ENCODE measurements at places on chromosomes 7 and 10.

DNA sequence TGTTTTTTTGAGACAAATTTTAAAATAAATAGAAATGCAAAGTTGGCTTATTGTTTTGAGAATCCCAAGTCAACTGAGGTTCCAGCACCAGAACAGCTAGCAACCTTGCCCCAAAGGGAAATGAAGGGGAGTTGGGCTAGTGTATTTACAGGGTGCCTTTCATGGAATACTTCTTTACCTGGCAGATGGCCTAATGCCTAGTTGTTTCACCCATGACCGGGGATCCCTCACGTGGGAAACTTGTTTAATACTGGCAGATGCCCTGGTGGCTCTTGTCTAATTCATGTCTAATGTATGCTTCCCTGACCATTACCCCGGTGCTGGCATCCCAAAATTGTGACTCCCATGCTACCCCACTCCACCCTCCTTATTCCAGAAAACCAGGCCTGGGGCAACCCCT lies 861.1 kb upstream of the ZWINT start:
- DNase-seq, result no peak

GRCh38 chr7:34430456-34430855 lies 227.6 kb upstream of the NPSR1 start:
- DNase-seq, result no peak

DNA sequence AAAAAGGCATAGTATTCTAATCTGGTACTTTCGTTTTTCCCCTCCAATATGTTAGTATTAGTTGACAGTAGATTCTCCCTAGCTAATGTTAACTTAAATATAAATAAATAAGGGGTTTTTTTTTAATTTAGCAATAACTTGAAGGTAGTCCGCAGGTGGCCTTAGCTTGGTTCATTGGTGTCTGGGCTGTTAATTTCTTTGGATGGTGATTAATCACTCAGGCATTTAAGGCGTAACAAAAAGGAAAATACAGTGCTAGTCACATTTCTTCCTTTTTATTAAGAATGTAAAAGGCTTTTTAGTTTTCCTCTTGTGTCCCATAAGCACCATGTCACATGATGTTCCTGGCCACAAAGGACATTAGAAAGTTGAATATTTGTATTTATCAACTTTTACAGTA lies 161.0 kb upstream of the POT1 start:
- no peak for DNase-seq

GRCh38 chr7:139855498-139856270 lies 26.6 kb downstream of the TBXAS1 start:
- no peak for DNase-seq

DNA sequence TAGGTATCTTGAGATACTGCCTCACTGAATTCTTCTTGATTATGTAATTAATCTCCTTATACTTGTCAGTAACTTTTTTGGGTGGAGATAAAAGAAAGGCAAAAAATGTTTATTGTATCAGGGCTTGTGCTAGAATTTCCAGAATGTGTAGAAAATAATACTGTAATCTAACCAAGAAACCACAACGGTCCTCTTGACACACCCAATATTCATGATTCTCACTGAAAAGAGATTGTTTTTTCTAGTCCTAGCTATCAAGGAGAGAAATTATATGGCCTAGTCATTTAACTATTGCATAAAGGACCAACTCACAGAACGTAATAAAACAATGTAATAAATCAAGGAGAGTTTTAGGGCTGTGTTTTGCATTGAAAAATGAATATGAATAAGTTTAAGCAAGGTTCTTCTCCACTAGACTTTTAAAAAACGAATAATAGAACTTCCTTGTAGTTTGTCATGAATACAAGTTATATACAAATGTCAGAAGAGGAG lies 80.0 kb upstream of the STEAP4 start:
- DNase-seq, result no peak

DNA sequence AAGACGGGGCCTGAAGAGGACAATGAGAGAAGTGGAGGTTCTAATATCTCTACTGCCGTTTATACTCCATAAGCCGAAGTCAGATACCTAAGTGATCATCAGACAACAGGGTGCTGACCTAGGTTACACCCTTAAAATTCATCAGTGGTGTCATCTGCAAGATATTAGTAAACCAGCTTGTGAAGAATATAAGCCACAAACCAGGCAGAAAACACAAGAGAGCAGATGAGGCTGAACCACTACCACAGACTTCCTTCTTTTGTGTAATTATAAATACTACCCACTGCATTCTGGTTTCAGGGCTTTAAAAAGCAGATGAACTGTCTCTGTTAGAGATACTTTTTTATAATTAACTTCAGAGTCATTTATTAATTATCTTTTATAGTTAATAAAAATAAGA lies 69.0 kb upstream of the LRRC17 start:
- DNase-seq, result no peak

DNA sequence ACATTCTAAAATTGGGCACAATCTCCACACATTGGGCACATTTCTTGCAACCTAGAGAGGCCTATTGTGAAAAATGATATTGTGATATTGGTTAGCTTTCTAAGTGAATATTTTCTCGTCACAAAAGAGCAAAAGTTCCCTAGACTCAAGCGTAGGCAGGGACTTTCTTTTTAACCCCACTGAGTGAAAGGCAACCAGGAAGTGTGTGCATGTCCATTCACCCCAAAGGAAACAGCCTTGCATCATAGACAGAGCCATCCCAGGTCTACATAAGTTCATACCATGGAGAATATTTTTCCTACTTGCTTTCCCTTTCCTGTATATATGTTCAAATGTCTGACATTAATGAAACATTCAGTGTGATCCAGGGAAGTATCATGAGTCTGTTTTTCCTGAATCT lies 84.2 kb upstream of the AGBL3 start:
- DNase-seq, result no peak

DNA sequence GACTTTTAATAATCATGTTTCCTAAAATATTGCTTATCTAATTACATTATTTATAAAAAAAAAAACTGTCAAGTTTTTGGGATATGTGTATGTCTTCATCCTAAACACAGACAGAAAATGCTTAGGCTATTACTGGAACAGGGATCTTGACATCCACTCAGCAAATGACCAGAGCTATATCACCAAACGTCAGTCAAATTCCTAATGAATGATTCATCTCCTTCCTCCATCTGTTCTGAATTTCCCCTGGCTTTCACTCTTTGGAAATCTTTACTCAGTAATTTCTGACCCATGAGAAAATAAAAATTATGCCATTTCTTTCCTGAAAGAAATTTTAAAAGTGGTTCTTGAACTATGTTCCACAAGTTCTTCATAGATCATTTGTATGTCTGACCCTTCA lies 552.4 kb upstream of the KCND2 start:
- no peak for DNase-seq

- peak; percentile 78 for DNase-seq
These were observed 213.9 kb downstream of the MAD1L1 start for GRCh38 chr7:2018569-2019460.

DNA sequence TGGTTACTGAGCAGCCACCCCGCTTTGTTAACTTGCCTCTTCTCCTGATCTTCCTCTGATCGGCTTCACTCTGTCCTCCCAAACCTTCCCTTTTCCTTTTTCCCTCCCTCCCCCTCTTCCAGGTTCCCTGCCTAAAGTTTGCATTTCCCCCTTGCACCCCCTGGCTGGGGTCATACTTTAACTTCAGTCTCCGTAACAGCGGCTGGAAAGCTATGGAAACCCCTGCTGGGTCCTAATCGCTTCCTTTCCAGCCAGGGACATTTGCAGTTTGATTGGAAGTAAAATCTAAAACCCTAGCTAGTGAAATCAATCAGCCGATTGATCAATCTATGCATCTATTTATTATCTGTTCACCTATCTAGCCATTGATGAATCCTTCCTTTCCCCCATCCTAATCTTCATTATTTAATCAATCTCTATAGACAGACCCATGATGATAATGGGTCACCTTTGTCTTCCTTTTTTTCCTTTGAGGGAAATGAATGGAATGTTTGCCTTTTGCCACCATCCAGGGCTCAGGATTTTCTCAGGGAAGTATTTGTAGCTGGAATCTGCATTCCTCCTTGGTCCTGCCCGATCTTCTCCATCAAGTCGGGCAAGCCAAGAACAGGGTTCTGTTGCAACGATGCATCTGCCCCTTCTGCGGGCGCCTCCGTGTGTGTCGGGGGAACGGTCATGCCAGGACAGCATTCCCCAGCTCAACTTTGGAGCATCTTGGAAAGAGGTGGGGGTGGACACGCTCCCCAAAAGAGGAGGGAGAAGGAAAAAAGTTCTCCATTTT lies 8.8 kb downstream of the GATA3 start:
- no peak for DNase-seq

DNA sequence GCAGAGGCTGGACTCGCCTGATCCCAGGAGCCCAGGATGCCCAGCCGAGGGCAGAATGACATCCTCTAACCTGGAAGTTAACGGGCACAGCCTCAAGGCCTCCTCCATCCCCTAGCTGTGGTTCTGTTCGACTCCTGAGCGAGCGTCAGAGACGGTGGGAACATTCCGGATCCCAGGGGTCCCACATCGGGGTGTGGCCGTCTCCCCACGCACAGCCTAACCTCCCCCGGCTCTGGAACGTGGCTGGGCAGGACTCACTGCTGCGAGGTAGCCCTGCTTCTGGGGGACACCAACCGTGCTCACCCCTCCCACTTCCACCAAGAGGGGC lies 8.4 kb downstream of the FOXL3 start:
- peak; percentile 84 for DNase-seq

DNA sequence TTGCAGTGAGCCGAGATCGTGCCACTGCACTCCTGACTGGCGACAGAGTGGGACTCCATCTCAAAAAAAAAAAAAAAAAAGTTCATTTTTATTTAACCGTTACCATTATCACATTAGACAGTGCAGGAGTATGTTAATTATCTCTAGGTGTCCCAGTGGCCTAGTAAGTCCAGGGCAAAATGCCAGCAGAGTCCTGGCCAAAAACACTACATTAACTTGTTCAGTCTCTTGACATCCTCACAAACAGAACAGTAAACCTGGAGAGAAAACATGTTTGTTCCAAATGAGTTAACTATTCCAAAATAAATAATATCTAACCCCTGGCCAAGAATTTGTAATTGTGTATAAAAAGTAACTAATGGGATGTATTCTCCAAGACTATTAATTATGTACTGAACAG lies 43.2 kb downstream of the PTPRZ1 start:
- DNase-seq, result no peak

DNA sequence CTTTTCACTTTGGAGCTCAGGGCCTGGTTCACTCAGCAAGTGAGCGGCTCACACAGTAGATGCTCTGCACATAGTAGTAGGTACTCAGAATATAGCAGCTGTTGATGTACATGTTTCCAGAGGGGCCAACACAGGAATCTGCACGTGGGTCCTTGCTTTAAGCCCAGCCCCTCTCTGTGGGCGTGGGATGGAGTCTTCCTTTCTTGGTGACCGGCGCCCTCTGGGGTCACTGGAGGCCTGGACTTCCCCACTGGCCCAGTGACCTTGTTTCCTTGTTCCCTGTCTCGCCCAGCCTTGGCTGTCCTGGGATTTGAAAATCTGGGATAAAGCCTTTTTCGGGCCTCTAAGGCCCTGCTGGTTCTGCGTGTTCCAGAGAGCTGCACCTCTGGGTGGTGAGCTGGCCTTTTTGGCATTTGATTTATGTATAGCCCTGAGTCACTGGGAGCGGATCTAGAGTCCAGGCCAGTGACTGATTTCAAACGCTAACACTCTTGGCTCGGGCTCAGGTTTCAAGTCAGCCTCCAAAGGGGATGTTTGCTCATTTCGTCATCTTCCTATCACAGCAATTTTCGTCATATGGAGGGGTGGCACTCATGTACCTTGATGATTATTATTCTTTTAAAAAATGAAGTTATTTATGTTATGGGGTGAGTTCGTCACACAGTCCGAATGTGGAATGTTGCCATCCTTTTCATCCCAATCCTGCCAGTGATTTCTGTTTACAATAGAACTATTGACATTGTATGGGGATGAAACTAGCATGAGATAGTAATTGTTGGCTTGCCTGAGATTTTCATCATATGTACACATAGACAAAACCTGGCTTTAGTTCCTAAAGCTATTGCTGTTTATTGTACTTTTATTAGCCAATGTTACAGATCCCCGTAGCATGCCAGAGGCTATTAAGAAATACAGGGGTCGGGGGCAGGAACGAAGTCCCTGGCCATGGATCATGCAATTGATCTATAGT lies 65.5 kb downstream of the CUX1 start:
- DNase-seq, result no peak

- no peak for DNase-seq
These were observed 23.4 kb downstream of the SMURF1 start for GRCh38 chr7:99120501-99120900.

DNA sequence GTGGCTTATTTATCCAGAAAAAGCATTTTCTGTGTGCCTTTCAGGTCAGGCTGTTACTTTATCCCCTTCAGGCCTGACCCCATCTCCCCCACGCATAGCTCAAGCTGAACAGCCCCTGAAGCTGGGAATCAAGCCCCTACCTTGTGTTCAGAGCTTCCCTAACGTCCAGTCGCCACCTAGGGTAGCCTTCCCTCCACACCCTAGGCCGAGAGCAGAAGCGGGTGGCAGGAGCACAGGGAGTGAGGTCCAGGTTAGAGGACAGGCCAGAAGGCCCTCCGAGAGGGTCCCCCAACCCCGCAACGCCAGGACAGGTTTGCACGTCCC lies 479 bp upstream of the SEMA4G start:
- DNase-seq, result no peak

GRCh38 chr7:4144172-4144701 lies 537.9 kb upstream of the FOXK1 start:
- DNase-seq, result peak; percentile 73

DNA sequence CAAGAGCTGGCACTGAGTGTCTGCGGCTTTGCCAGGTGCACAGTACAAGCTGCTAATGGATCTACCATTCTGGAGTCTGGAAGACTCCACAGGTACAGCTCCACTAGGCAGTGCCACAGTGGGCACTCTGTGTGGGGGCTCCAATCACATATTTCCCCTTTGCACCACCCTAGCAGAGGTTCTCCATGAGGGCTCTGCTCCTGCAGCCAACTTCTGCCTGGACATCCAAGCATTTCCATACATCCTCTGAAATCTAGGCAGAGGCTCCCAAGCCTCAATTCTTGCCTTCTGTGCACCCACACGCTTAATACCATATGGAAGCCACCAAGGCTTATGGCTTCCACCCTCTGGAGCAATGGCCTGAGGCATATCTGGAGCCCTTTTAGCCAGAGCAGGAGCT lies 29.2 kb downstream of the IQUB start:
- no peak for DNase-seq

DNA sequence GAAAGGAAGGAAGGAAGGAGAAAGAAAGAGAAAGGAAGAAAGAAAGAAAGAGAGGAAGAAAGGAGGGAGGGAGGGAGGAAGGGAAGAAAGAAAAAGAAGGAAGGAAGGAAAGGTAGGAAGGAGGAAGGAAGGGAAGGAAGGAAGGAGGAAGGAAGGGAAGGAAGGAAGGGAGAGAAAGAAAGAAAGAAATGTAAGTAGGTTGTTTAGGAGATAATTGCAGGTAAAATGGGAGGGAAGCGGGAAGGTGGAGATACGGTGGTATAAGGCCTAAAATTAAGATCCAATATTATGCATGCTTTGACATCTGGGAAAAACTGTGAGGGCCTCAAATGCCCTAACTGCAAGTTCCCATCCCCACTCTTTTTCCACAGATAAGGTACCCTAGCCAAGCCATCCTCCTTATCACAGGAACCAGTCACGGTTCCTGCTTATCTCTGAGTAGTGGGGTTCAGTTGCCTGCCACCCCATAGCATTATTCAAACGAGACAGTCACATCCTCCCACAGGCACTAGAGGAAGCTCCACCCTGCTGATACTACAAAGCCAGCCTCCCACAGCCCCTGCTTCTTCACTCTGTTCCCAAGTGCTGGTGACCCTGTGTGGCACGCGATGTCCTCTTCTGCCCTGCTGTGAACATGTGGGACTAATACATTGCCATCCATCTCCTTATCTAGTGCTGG lies 28.7 kb downstream of the ST8SIA6 start:
- DNase-seq, result no peak
